ENCODE measurements at places on chromosomes 6 and 20.
A peak's percentile ranks its signal among the peaks of the same experiment; 100 is the strongest.

DNA sequence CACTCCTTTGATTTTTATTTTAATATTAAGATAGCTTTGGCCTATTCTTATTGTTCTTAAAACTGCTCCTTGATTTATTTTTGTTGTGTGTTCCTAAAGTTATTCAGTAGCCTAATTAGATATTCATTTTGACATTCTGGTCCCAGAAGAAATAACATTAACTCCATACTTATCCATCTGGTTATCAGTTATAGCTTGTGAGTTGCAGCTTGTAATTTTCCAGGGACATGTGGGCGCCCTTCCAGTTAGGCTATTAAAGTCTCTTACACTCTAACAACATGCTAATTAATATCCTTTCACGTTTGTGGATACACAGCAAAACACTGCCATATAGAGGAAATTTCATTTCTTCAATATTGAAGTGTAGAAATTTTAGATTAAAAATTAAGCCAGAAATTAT lies 987.5 kb downstream of the HACE1 start:
- DNase-seq: no peak

DNA sequence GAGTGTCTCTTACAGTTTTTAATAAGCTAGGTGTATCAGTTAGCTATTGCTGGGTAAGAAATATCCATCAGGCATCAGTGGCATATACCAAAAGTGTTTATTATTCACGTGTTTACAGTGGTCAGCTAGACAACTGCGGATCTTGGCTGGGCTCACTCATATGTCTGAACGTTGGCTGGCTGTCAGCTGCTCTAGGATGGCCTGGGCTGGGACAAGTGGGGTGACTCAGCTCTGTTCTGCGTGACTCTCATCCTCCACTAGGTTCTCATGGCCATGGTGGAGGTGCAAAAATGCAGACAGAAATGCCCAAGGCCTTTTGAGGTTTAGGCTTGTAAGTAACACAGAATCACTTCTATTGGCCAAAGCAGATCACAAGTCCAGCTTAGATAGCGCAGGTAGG lies 22.0 kb downstream of the ZNF341 start:
- no peak for DNase-seq

- DNase-seq: peak; percentile 50
Measured at GRCh38 chr6:15594512-15595259, 68.1 kb downstream of the DTNBP1 start.

GRCh38 chr20:48384147-48384818 lies 443.5 kb downstream of the PREX1 start:
- DNase-seq: no peak

GRCh38 chr6:36349240-36349639 lies 12.6 kb upstream of the BNIP5 start:
- no peak for DNase-seq

- DNase-seq: no peak
Measured at GRCh38 chr6:53377793-53378192, 29.0 kb upstream of the ELOVL5 start.

DNA sequence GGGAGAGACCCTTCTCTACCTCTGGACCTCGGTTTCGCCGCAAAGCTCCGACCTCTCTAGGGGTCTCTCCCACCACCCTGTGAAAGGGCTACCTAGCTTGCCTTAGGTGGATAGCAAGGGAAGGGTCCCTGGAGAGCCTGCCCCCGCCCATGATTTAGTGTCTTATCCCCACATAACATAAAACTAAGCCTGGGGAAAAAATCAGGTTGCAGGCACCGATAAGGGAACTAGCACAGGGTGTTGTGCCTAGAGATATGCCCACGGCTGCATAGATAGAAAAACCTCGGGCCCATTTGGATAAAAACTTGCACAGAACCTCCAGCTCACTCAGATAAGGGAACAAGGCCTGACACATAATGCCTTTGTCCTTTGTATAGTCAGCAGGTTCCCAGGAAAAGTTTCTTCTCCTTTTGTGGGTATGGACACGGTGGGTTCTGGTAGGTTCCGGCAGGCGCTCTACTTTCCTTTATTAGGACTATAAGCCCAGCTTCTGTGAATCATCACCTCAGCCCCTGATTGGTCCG lies 846 bp downstream of the ZSCAN31 start:
- no peak for DNase-seq

DNA sequence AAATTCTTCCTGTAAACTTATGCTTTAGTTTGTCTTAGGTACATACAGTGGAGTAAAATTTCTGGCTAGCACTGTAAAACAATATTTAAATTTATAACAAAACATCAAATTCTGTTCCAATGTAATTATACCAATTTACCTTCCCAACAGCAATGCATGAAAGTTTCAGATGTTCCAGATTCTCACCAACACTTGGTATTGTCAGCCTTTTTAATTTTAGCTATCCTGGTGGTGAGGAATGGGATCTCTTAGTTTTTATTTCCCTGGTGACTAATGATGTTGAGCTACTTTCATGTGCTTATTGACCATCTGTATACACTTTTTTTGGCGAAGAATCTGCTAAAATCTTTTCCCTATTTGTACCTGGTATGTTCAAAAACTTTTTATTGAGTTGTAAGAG lies 76.1 kb upstream of the PHACTR1 start:
- DNase-seq: no peak

- no peak for DNase-seq
Measured at GRCh38 chr6:54057058-54057457, 54.2 kb upstream of the MLIP start.

GRCh38 chr6:129236001-129236517 lies 353.1 kb downstream of the LAMA2 start:
- DNase-seq: no peak

DNA sequence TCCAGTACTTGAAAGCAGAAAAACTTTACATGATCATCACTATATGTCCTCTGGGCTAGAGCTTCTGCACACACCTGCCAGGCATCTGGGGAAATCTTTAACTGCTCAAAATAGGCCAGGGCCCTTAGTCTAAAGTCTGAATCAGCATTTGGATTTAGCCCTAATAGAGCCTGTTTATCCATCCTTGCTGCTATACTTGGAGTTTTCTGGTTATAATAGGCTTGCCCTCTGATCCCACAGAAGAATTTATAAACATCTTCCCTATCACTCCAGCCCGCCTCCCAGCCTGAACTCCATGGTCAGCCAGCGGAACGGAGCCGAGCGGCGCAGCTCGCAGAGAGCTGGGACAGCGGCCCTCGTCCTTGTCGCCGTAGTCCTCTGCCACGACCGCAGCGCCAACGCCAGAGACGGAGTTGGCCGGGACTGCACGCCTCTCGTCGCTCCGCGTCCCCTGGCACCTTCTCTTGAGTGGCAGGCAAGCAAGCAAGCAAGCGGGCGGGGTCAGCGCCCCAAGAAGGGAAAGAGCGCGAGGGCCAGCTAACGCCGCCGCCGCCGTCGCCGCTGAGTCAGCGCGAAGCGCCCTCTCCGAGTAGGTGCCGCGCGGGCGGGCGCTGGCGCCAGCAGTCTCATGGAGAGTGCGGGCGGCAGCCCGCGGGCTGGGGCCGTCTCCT lies 25.4 kb upstream of the ASIP start:
- DNase-seq: no peak

DNA sequence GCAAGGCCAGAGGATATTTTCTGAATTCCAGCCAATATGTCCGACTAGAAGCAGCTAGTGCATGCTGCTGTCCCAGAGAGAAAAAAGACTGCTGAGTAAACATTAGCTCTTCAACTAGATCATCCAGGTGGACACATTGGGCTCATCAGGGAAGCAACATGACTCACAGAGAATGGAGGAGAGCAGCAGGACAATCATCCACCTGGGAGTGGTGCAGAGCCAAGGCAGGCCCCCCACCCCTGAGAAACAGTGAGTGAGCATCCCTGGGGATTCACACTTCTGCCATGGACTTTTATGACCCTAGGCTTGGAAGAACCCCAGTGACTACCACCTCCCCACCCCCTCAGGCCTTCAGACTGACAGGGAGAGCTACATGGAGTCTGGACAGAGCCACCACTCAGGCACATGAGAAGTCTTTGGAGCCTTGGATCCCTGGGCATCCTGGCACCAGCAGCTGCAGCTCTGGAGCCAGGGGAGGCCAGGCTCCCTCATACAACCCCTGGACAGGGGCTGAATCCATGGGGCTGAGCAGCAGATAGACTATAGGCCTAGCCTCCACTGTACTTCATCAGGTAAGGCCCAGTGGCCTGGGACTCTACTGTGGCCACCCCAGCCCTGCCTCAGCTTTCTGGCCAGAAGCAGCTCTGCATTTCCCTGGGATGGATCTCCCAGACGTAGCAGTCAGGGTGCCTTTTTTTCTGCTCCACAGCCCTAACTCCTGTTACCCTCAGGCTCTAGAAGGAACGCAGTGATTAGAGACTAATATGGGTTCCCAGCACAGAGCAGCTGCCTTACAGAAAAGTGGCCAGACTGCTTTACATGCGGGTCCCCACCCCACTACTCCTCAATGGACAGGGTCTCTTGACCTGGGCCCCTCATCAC lies 82.9 kb upstream of the RNF217 start:
- DNase-seq: no peak

- no peak for DNase-seq
Measured at GRCh38 chr6:5723841-5724691, 282.7 kb downstream of the NRN1 start.
